ENCODE measurements at places on chromosomes 16 and 17.
A peak's percentile ranks its signal among the peaks of the same experiment; 100 is the strongest.

GRCh38 chr17:47310186-47310733 lies 13.5 kb upstream of the EFCAB13 start:
- no peak for DNase-seq

GRCh38 chr16:59859676-59860402 lies 1125.7 kb upstream of the GOT2 start:
- DNase-seq, result no peak

GRCh38 chr17:80408872-80409271 lies 6.1 kb upstream of the ENDOV start:
- no peak for DNase-seq

DNA sequence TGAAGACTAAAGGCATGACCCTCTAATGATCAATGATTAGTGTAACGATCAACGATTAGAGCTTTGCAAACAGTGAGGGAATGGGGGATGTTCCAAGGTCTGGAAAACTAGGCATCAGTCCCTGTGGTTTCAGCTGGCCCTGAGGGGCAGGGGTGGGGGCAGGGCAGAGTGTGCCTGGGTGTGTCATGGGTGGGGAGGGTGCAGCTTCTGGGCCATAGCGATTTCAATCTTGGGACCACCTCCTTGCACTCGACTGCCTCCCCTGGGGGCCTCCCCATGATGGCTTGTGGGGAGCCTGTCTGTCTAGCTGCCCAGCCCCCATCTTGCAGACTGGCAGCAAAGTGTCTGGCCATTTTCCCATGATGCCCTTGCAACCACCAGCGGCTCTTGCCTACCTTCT lies 8.4 kb downstream of the TAC4 start:
- DNase-seq, result no peak

GRCh38 chr17:54903375-54903774 lies 2.7 kb downstream of the TOM1L1 start:
- DNase-seq, result peak; percentile 39

- DNase-seq, result no peak
Measured at GRCh38 chr17:68656666-68657065, 55.5 kb upstream of the FAM20A start.

- DNase-seq, result no peak
Measured at GRCh38 chr17:69620363-69620762, 205.9 kb downstream of the MAP2K6 start.

- DNase-seq, result peak; percentile 37
Measured at GRCh38 chr17:18224387-18225120, 881 bp upstream of the LLGL1 start.

DNA sequence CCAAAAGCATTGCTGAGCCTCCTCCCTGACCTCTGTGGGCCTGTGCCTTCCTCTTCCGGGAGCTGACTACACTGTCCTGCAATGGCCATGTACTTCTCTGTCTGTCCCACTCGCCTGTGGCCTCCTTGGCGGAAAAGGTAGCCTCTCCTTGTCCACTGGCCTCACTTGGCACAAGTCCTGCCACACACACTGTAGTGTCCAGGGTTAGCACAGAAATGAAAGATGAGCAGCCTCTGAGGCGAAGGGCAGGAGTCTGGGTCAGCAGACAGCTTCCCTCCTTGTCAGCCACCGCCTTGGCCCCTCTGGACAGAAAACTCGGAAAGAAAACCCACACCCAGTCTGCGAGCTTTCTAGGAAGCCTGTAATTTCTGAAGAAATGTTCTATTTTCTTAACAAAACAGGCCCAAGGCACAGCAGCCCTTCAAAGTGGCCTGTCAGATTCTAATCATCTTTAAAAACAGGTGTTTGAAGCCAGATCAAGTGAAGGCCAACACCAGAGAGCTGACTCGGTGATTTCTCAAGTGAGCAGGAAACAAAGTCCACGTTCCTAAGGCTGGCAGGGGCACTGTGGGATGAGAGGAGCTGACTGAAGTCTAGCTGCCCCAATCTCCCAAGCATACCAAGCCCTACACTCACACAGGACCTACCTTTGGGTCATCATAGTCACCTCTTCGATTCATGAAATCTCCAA lies 67.2 kb downstream of the GTF3C1 start:
- DNase-seq, result no peak

- no peak for DNase-seq
Measured at GRCh38 chr16:86869288-86870022, 291.1 kb downstream of the FOXL1 start.

- DNase-seq, result no peak
Measured at GRCh38 chr16:78630102-78630501, 530.6 kb downstream of the WWOX start.

- DNase-seq, result peak; percentile 78
Measured at GRCh38 chr17:29179232-29180033, 765 bp downstream of the MYO18A start.

- DNase-seq, result peak; percentile 78
Measured at GRCh38 chr17:44543213-44543904, 13.9 kb upstream of the FZD2 start.

DNA sequence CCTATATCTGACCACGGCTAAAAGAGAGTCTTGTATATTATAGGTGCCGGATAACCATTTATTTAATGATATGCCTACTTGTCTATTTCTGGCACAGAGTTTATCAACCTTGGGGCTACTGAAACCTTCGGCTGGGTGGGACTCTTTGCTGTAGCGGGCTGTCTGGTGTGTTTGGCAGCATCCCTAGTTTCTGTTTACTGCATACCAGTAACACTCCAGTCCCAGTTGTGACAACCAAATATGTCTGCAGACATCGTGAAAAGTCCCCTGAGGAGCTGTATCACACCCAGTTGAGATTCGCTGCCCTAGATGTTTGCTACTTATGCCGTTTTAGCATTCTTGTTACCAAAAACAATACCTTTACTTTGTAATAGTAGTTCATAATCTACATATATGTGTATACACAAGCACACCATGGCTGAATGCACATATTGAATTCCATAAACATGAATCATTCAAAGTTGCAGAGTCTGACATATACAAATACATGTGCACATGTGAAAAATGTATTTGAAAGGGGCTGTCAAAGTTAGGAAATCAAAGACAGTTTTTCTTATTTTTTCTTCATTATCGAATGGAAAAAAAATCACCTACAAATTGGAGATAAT lies 89.1 kb upstream of the SHISA6 start:
- no peak for DNase-seq

DNA sequence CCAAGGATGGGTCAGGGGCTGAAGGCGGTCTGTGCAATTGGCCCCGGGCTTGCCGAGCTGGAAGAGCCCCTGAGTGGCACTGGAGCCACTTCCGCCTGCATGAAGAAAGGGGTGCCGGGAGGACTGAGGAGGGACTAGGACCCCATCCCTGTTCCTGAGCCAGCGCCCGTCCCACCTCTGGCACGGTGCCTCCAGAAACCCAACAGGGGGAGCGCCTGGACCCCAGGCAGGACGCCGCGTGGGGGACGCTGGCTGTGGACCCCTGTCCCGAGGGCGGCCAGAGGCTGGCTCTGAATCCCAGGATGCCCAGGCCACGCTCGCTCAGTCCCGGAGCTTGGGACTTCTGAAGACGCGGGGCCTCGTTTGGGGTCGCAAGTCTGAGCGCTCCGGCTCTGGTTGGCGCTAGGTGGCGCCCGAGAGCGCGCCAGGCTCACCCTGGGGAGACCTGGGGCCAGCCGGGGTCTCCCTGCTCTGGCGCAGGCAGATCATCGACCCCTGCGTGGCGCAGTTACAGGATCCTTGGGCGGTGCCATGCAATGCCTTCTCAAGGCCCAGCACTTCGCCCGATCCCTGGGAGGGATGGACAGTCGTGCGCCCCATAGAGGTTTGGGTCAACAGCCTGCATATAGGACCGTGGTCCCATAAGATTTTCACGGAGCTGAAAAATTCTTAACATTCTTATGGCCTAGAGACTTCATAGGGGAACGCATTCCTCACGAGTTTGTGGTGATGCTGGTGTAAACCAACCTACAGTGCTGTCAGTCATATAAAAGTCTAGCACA lies 58.5 kb upstream of the CREBBP start:
- peak; percentile 82 for DNase-seq

GRCh38 chr17:80323982-80324381 lies 63.3 kb downstream of the RNF213 start:
- no peak for DNase-seq

DNA sequence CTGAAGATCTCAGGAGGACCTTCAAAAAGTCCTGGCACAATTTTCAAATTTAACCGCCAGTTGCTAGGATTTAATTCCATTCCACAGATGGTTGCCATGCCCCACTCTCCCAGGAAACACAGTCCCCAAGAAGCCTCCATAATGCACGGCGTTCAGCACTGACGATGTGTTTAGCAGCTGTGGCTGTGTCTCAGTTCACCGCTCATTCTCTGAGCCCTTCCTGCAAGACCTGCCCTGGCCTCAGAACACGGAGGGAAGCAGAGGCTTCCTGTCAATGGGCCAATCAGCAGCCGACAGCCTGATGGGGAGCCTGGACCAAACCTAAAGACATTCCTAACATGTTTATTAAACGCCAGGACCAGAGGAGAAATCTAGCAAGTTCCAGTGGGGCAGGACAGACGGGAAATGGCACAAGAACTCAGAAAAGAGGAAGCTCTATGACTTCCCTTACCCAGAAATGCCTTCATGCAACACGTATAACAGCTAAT lies 4.9 kb downstream of the MYLK3 start:
- no peak for DNase-seq

DNA sequence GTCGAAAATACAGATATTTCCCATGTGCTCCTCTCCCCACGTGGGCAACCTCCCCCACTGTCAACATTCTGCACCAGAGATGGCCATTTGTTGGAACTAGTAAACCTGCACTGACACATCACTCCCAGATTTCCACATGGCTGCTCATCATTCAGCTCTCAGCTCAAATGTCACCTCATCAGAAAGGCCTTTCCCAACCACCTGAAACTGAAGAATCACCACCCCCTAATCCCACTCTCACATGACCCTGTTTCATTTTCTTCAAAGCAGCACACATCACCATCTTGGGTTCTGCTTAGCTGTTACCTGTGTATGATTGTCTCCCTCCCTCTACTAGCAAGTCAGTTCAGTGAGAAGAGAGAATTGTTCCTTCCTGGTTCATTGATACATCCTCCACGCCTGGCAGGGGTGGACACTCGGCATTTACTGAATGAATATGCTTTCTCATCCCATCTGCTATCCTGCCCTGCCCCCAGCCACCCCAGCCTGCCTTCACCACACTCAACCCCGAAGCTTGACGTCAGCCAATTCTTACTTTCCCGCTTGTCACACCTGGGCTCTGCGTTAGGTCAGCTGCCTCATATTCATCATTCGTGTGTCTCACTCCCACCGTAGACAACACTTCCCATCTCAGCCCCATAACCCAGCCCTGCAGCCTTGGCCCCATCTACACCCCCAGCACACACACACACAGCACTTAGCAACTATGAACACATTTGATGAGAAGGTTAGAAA lies 1.5 kb downstream of the C17orf114 start:
- no peak for DNase-seq

GRCh38 chr17:59373882-59374495 lies 42.5 kb downstream of the YPEL2 start:
- no peak for DNase-seq

DNA sequence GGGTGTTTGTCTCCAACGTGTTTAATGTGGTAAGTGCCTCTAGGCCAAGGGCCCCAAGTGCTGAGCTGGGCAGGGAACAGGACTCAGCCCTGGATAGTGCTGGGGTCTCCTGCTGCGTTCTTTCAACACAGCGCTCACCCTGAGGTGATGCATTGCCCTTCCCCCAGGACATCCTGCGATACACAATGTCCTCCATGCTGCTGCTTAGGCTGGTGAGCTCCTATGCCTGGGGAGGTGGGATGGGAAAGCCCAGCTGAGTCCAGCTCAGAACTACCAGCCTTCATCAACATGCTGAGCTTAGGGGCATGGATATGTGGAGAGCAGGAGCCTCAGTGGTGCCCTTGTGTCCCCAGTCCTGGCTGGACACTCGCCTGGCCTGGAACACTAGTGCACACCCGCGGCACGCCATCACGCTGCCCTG lies 563 bp downstream of the ZACN start:
- DNase-seq, result no peak

DNA sequence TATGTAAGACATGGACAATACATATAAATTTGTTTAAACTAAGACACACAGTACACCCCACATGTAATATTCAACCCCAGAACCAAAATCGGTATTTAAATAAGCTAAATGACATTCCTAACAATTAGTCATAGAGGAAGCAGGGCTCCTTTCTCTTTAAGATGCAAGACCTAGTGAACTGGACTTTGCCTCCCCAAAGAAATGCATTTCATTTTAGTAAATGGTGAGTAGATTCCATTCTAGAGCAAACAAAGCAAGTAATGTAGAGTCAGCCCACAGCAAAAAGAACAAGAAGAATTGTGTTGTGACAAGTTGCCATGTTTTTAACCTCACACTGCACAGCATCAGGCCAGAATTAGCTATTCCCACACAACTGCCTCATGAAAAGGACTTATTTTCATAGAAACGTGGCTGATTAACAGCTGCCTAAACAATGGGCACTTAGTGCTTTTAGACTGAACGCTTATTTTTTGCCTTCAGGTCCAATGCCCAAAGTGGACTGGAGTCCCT lies 14.4 kb downstream of the DNAJC7 start:
- DNase-seq, result no peak

- DNase-seq, result no peak
Measured at GRCh38 chr16:3095869-3096268, 3.2 kb downstream of the ZSCAN10 start.

GRCh38 chr17:71726341-71726740 lies 394.5 kb upstream of the SOX9 start:
- DNase-seq, result no peak

DNA sequence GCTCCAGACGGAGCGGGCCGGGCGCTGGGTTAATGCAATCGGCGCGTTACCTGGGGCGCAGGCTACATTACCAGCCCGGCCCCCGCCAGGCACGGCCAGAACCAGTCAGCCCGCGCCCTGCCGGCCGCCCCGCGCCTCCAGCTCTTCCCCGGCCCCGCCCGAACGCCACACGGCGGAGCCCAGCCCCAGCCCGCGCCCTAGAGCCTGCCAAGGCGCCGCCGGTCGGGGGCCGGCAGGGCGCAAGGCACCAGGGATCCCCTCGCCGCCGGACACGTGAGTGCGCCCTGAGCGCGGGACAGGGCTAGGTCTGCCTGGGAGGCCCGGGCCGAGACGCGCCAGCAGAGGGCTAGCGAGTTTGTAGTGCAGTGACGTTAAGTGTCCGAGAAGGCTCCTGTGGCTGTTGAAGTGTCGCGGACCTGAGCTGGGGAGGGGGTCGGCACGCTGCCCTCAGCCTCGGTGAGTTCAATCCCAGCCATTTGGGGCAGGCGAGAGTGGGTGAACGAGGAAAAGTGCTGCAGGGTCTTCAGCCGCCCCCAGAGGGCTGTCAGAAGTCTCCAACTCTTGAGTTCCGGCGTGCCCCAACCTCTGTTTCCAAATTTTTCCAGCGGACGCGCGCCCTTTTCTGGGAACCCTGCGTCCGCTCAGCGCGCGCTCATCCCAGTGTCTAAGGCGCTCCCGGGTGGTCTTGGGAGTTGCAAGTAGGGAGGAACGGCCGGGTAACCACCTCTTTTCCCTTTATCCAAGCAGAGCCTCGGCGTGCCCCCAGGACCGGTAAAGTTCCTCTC lies at the start of gene SLC6A2:
Gene SLC6A2 (plus strand): TSS at position 92 of the 785 bp plus-strand sequence. CDS start 707 bp downstream, outside the sequence.
- DNase-seq, result peak; percentile 52

All from right kidney (tissue), 9 donors.